ENCODE measurements at places on chromosomes 11 and 22.

- no peak for DNase-seq
These were observed 49.9 kb downstream of the AHNAK start for GRCh38 chr11:62496676-62497075.

DNA sequence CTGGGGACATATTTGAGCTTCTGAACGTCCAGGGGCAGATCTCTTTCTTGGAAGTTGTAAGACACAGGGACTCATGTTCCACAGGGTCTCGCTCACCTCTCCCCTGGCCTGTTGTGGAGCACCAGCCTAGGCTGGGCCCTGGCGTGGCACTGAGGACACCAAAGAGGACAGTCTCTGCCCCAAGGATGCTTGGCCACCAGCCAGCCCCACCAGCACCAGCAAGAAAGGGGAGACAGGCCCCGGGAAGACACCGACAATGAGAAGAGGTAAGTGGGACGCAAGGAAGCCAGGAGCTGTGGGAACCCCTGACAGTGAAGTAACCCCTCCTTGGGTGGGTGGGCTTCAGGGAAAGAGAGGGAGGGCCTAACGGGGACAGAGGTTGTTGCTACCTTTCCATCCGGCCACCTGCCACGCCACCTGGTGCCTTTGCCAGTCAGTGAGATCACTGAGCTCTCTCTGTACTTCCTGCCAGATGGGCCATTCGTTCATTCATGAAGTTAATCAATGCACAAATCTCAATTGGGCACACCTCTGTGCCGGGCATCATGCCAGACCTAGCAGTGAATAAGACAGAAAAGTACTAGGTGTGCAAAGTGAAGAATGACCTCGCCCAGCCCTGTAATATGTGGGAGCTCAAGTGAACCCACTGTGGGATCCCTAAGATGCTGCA, 11.1 kb downstream of the APOL5 start:
- no peak for DNase-seq

DNA sequence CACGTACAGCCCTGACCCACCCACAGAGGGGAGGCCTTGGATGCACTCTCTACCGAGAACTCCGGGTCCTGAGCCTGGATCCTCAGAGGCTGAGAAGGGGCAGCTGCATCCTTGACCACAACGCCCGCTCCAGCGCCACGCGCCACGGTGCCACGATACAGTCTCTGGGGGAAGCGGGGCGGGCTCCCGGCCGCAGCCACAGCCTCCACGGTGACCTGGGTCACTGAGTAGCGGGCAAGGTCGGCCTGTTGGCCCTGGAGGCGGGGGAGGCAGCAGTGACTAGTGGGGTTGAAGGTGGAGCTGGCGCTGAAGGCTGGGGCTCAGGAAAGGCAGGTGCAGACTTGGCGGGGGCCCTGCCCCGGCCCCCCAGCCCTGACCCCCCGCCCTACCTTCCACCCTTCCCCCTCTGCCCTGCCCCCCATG, 3.9 kb upstream of the IRF7 start:
- no peak for DNase-seq

DNA sequence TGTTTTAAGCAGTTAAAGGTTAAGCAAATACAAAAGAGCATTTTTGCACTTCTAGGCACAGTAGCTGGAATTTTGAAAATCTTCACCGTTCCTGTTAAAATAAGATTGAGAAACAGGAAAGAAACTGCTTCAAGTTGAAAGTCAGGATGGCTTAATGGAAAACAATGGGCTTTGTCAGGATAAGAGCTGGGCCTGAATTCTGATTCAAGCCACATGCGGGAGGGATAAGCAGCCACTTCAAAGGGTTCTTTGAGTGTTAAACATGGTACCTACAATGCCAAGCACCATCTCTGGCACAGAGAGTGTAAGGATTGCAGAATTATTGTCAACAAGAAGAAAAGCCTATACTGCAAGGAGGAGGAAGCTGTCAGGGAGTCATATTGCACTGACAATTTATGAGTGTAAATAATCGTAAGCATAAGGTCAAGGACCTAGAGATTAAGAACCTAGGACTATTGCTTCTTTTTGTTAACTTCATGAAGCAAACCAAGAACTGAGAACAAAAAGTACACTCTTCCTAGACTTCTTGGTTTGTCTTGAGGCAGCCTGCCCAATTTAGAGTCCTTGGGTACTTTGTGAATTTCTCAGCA, 32.5 kb downstream of the MPPED2 start:
- DNase-seq = no peak

DNA sequence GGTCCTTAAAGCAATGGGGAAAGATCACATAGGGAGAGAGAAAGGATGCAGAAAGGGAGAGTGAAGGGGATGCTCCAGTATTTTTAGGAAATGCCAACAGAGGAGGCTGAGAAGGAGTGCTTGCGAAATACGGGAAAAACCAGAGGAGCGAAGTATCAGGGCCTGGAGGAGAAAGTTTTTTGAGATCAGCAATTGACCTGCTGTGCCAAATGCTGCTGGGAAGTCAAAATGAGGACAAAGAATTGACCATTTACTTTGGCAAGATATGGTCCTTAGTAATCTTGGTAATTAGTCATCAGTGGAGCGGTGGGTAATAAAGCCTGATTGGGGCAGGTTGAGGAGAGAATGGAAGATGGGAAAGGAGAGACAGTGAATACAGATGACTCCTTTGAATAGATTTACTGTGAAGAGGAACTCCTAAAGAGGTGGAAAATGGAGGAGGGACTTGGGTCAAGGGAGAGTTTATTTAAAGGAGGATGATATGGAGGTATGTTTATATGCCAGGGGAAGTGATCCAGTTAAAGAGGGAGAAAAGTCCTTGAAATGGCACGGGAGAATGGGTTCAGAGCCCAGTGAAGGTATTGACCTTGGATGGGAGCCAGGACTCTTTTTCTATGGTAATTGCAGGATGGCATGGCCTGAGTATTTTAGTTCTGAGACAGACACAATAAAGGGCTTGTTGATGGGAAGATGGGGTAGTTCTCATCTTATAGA, 111.5 kb downstream of the PKNOX2 start:
- DNase-seq = no peak

- DNase-seq = no peak
These were observed 24.6 kb upstream of the LDLRAD3 start for GRCh38 chr11:35919244-35919643.

GRCh38 chr11:113517361-113517760, 42.2 kb upstream of the DRD2 start:
- no peak for DNase-seq

- peak; percentile 69 for DNase-seq
These were observed 5.2 kb downstream of the CRTAM start for GRCh38 chr11:122843281-122844141.

DNA sequence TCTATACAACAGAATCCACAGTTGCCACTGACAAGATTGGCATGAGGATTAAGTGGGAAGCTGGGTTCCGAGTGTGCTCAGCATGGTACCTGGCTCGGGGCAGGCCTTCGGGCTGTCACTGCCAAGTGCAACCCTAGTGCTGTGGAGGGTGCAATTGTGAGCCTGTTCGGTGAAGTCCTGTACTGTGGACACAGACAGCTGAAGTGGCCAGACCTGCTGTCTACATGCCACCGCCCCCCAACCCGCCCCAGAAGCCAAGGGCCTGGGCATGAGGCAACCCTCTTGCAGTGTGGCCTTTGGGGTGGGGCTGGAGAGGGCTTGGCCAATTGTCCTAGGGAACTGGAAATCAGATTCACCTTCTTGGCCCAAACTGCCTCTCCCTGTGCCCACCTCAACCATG, 15.6 kb upstream of the SHISAL1 start:
- DNase-seq = no peak

GRCh38 chr11:128624269-128625175, 37.2 kb upstream of the ETS1 start:
- DNase-seq = peak; percentile 79

GRCh38 chr11:66586136-66586535, 6.7 kb downstream of the CCDC87 start:
- no peak for DNase-seq

GRCh38 chr11:44914105-44914504, 36.6 kb downstream of the TP53I11 start:
- no peak for DNase-seq

DNA sequence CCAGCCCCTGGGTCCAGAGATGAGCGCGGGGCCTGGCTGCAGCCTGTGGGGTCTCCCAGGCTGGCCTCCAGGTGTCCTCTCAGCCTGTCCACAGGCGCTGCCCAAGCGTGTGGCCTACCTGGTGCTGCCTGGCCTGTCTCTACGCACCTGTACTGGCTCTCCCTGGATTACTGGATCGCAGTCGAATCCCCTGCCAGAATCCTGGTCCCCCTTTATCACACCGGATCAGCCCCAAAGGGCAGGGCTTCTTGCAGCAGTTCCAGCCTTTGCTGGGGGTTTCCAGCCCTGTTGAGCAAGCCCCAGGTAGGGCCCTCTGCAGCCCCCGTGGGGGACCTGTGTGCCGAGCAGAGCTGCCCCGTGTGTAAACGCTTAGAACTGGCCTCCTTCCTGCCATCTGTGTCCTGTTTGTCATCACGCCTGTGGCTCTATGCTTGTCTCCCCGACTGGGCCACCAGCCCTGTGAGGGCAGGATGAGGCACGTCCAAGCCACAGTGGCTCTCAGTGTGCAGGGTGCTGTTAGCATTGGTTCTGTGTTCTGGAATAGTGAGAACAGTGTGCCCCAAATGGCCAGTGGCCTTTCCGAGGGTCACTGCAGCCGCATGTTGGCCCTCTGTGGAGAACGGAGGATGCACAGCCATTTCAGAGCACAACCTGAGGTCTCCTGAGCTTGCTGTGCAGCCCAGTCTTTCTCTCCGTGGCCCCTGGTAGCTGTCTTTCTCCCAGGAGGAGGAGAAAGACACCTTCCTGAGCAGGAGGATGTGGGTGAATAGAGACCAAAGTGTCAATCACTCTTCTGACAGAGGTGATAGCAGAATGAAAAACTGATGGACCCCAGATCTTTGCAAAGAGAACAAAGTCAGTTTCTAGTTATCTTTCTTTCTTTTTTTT, 13.9 kb upstream of the TXNRD2 start:
- no peak for DNase-seq

GRCh38 chr11:86117001-86117711, 48.3 kb upstream of the PICALM start:
- DNase-seq = no peak

DNA sequence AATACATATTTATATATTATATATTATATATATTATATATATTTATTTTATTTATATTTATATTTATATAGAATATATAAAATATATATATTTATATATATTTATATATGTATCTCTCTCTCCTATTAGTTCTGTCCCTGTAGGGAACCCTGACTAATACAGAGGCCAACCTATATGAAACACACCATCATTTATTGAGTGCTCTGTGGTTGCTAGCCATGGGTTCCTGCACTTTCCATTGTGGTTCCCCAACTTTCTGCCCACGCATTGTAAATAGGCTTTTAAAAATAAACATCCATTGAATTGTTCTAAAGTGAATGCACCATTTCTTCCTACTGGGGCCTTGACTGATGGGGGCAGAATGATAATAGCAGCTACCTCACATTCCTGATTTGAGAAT, 93.8 kb upstream of the SESN3 start:
- no peak for DNase-seq

- DNase-seq = no peak
These were observed 4.6 kb upstream of the SMCO4 start for GRCh38 chr11:93547773-93548172.

DNA sequence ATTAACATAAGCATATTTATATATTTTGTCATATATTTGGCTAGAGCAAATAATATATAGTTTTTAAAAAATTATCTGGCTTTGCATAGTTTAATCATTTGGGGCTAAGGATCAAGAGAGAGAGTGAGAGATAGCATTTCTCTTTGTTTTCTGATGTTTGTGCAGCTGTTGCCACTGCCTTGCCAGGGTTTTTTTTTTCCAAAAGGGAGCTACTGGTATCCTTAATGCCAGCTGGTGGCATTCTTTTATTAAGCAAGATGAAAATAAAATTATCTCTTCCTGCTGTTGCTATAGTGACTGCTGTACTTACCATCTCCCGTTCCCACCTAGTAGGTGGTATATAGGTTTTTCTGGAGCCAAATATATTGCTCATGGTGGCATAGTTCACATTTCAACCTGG, 793.3 kb upstream of the ARHGAP42 start:
- no peak for DNase-seq

GRCh38 chr22:45608763-45609180, 62.9 kb upstream of the ATXN10 start:
- peak; percentile 15 for DNase-seq

GRCh38 chr22:27241430-27242321, 559.9 kb downstream of the MN1 start:
- DNase-seq = no peak

DNA sequence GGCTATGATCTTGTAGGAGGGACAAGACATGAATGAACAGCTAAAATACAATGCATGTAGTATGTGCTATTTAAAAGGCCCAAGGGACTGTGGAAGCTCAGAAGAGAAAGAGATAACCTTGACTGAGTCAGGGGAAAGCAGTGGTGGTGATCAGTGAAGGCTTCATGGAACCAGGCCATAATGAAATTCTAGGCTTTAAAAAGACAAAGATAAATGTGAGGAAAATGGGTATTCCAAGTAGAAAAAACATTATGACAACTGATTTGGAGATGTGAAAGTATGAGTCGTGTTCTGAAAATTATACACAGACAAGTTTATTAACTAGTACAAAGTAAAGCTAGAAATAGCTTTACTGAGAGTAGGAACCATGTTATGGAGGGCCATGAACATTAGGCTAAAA, 189.8 kb downstream of the SOX6 start:
- DNase-seq = no peak

DNA sequence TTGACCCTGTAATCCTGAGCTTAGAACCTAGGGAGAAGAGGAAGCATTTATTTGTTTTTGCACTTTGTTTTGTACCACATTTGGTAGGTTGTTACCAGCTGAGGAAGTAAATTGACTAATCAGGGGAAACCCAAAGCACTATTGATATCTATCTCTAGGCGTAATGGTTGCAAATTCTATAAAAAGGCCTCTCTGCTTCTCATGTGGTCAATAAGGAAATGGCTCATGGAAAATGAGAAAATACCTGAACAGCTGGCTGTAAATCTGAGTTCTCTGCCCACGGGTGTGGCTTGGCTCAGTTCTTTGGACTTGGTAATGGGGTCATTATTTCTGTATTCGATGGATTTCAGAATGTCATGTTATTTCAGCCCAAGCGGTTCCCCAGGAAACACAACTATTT, 42.4 kb downstream of the BARX2 start:
- no peak for DNase-seq

DNA sequence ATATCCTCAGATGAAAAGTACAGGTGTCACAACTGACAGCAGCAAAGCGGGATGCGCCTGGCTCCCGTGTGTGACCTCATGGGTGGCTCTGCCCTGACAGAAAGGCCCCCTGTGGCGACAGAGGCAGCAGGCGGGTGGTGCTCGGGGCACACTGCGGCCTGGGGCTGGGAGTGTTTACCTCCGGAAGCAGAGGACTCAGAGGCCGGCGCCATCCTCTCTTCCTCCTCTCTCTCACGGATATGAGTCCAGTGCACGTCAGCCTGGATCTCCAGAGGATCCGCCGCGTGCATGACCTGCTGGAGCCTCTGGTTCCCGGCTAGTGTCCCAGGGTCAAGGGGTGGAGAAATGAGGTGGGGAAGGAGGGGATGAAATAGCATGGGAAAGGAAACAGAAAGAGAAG, 53.2 kb upstream of the BID start:
- DNase-seq = no peak
